Daoy (cell line): ENCODE measurements at places on chromosomes 13 and 19. TPM values are rescaled to one million over a fixed set of nuclear protein-coding genes. Genes with fewer than 3 reads are reported as not detected.

- DNase-seq, result peak; percentile 79
These were observed 5.4 kb downstream of the KLK1 start for GRCh38 chr19:50817941-50818858.

DNA sequence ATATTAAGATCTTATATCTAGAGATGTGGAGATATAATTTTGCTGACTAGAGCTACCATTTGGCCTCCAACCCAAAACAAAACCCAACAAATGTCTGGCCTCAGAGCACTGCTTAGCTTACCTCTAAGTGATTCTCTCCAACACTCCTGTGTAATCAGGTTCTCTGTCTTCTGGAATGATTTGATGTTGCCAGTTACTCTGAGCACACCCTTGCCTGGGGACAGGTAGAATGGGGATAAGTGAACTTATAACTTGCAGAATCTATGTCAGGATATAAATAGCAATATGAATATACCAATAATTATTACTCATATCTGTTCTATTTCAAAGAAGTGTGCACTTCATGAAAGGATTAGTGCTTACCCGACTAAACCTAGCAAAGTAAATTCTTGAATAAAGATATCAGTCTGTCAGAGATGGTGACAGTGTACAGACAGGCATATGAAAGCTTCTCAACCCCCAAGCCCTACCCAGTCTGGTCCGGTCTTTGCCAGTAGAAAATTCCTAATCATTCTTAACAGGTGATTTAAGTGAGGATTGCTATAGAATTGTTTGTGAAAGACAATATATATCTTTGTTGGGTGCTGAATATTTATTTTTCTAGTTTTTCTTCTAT, 33.0 kb downstream of the ZAR1L start:
- no peak for DNase-seq

GRCh38 chr19:30402436-30403202, 30.4 kb downstream of the ZNF536 start:
- no peak for DNase-seq

GRCh38 chr19:34173193-34173956, 1.1 kb downstream of the LSM14A start:
- DNase-seq, result peak; percentile 35

DNA sequence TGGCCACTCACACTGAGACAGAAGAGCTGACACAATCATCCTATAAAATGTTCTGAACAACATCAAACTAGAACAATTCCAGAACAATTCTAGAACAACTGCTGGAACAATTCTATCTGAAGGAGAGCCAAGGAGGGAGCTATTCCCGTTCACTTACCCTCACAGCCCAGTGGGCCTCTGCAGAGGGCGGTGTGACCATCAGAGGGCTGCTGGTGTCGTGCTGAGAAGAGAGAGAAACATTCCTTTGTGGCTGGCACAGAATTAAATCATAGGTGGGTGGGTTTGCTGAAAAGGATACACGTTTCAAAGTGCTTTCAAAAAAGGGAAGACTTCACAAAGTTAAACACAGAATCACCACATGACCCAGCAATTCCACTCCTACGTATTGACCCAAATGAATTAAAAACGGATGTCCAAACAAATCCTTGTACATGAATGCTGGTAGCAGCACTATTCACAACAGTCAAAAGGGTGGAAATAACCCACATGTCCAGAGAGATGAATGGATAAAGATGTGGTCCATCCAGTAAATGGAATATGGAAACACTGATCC, 34.9 kb downstream of the EPS15L1 start:
- DNase-seq, result no peak

DNA sequence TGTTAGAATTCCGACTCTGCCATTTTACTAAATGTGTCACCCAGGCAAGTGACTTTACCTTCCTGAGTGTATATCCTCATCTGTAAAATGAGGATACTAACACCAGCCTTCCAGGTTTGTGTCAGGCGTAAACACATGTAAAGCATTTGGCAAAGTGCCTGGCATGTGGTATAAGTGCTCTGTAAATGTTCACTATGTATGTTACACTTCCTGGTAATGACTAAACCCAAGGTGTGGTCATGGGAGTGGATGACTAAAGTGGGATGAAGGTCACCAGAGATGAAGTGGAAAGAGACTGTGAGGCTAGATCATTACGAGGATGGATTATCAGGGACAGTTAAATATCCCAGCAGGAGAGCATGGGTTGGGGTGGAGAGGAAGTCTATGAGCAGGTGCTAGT, 25.6 kb downstream of the DEDD2 start:
- peak; percentile 95 for DNase-seq

DNA sequence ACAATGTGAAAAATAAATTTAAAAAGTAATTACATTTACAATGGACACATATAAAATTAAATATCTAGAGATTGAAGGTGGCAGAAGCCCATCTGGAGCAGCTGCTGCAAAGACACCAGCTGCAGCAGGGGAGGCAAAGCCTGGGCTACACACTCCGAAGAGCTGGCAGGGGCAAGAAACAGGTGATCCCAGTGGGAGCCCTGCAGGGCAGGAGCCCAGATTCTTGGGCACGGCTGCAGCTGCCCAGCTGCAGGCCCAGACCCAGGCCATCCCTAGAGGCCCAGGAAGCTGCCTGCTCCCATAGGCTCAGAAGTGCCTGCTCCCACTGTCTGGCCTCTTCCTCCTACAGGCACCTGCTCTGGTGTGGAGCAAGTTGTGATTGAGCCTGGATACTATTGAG, 1547.9 kb upstream of the SPRY2 start:
- DNase-seq, result no peak

RCBTB1 gene
- 5.0 and 10.6 TPM in 2 replicates for total RNA-seq
